ENCODE measurements at places on chromosomes 16 and 17.

GRCh38 chr17:56876766-56877179 is 37.1 kb downstream of the TRIM25 start:
- no peak for DNase-seq

- no peak for DNase-seq
Observed at GRCh38 chr16:56747486-56748045, 17.6 kb downstream of the NUP93 start.

- no peak for DNase-seq
Observed at GRCh38 chr17:73043686-73044581, 48.6 kb downstream of the SLC39A11 start.

DNA sequence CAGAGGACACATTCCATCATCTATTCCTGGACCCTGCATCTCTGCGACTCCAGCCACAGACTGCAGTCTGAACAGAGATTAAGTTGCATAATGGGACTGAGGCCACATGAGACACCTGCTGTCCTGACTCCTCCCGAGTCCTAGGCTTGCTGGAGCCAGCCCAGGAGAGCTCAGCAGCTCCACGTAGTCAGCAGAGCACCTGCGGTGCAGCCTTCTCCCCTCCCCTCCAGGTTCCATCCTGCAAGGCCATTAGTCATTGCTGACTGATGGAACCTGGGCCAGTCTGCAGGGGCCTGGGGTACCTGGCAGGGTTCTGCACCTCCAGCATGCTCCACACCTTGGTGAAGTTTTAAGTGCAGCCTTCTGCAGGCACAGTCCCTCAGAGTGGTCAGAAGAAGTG is 76.7 kb downstream of the PLD6 start:
- DNase-seq, result no peak

DNA sequence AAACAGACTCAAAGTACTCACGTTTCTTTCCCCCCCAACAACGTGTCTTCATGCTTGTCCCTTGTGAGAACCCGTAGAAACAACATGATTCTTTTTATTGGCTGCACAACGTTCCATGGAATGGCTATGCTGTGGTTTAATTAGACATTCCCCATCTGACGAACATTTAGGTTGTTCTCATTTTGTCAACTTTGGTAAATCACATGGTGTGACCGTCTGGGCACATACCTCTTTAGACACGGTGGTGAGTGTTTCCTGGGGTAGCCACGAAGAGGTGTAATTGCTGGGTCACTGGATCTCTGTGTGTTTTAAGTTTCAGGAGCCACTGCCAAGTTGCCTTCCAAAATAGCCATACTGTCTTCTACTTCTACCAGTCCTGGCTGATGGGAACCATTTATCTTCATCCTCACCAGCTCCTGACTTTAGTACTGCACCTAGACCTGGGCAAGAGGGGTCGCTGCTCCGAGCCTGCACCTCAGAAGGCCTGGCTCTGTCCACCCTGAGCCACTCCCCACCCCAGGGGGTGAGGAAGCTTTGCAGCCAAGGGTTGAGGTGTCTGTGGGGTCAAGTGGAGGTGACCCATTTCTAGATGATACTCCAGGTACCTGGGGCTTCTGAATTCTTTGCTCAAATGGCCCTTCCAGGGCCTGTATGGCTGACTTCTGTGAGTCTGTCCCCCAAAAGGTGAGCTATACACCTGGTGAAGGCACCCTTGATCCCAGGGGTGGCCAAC is 84.7 kb downstream of the IRX5 start:
- DNase-seq, result no peak

DNA sequence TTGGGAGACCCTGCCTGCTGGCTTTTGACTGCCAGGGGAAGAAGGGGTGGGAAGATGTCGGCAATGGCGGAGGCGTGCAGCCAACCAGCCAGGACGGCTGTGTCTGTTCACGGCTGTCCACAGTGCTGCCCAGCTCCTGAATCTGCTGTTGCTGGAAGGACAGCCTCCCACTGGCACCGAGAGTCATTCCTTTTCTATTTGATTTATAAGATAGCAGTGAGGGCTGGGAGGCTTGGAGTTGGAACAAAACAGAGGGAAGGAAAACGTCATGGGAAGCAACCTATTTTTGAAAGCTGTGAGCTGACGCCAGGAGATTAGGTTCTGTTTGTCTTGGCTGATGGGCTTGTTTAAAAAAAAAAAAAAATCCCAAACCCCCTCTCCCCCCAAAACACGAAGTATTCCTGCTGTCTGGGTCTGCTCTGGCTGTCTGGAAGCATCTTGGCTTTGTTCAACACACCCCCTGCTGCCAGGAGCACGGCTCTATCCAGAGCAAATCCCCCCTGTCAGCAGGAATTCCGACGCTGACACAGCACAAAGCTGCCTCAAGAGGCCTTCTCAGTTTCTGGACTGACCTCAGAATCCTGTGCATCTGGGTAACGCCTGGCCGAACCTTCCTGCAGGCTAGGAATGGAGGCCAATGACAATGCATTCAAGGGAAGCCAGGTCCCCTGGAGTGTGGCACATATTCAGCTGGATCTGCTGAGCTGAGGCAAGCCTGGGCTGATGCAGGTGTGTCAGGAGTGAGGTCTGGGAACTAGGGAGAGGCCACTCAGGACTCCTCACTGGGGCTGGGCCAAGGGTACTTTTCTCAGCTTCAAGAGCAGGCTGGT is 41.0 kb upstream of the SREBF1 start:
- no peak for DNase-seq

GRCh38 chr17:70872103-70872502 is 702.8 kb downstream of the KCNJ2 start:
- no peak for DNase-seq

DNA sequence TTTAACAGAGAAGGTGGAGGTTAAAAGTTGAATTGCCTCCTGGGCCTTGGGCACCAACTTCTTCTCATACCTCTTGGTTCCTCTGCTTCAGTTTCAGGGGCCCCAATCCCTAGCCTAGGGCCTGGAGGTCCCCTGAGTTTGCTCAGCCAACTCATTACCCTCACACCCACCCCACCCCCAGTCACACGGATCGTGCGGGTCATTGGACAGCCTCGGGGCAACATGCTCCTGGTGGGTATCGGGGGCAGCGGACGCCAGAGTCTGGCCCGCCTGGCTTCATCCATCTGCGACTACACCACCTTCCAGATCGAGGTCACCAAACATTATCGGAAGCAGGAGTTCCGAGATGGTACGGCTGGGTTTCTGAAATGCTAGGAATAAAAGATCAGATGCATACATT is 36.0 kb upstream of the KDM6B start:
- no peak for DNase-seq

- DNase-seq, result no peak
Observed at GRCh38 chr17:82896071-82897000, 56.5 kb upstream of the ZNF750 start.

DNA sequence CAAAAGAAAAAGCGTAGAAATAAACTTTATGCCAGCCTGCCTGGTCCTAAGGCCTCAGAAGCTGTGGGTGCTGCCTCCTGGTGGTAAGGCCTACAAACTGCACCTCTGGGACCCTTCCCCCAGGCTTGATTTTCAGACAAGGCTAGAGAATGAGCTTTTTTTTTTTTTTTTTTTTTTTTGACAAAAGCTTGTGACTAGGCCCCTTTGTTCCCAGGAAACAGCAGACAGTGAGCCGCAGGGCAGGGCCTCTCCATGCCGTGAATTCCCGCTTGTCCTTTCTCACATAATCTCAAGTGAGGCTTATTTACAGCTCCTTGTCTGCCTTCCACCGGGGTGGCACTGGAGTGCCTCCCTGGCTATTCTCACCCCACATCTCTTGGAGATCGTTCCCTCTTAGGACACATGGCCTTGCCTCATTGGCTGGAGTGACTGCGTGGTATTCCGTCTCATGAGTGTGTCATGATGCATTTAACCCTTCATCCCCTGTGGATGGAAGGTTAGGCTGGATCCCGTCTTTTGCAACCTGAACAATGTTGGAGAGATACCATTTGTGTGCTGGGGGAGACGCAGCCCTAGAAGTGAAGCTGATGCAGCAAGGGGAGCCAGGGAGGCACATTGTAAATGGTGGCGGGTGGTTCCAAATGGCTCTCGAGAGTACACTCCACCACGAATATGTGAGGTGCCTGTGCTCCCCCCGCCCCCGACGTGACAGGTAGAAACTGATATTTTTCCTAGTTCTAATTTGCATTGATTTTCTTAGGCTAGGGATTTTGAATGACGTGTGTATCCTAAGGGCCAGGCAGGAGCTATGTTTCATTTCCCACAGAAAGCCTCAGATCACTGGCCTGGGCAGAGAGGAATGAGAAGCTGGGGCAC is 49.6 kb downstream of the USP22 start:
- peak; percentile 83 for DNase-seq

DNA sequence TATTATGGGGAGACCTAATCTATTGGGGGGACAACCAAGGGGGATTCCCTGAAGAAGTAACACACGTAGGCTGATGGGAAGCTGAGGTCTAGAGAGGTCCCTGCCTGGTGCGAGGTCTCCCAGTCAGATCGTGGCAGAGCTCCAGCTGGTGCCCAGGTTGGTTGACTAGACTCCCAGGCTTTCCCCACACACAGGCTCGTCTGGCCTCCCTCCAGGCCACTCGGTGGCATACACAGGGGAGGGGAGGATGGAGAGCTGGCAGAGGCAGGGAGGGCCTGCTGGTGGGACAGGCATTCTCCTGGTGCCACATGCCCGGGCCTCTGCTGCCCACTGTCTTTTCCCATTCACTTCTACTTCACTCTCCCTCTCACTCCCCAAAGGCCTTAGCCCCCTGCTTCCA is 8.5 kb upstream of the SOCS3 start:
- DNase-seq, result no peak

DNA sequence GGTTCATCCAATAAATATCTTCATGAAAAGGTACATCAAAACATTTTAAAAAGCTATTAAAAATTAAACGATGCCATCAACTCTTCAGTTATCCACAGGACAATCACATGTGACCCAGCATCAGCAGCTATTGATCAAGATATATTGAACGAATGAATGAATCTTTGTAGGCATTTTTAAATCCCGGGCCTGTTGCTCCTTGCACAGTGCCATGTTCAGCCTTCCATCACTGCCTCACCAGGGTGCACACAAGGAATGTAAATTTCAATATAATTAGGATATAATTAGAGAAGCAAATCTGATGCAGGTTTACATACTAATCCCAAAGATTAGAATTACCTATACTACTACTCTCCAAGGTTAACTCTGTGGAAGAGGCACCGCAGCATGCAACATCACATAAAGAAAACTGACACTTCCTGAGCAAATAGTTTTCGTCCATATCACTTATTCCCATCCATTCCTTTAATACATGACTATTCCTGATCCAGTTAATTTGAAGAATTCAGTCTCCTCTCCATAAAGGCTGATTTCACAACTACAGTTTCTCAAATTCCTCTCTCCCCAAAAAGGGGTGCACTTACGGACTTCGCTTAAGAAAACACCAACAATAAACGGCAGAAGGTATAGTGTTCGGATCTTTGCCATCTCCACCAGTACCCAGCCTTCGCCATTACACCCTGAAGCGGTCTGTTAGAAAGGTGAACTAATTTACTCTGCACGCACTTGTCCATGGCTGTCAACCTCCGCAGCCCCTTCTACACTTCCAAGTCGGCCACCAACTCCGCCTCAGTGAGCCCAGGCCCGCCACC is 938 bp downstream of the NCOR1 start:
- no peak for DNase-seq

GRCh38 chr17:77034677-77035424 is 105.9 kb upstream of the SEC14L1 start:
- no peak for DNase-seq

DNA sequence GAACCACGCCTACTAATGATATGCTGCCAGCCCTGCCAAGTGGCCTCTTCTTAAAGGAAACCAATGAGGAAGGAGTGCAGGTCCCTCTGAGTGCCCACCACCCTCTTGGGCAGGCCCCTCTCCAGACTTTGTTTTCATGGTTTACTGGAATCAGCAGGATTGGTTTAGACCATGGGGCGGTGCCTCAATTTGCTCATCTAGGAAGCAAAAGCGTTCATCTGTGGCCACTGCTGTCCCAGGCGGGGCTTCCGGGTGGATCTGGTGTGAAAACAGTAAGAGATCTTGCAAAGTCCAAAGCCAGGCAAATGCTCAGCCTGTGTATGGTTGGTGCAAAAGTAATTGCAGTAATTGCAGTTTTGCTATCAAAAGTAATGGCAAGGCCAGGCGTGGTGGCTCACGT is 71.3 kb downstream of the AMFR start:
- DNase-seq, result no peak
